Spinal cord (tissue), 10 donors: ENCODE measurements at places on chromosomes 4 and X.
A peak's percentile ranks its signal among the peaks of the same experiment; 100 is the strongest.

GRCh38 chrX:22247169-22247568 lies 25.5 kb upstream of the CBLL2 start:
- DNase-seq, result no peak

DNA sequence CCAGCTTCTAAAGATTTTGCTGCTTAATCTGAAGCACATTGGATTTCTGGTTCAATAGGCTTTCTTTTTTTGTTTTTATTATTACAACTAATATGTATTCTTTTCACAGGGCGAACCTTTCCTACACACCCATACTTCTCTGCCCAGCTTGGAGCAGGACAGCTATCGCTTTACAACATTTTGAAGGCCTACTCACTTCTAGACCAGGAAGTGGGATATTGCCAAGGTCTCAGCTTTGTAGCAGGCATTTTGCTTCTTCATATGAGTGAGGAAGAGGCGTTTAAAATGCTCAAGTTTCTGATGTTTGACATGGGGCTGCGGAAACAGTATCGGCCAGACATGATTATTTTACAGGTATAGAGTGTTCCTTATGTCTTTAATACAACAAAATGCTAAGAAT lies 155.4 kb downstream of the PTTG2 start:
- DNase-seq, result no peak

GRCh38 chrX:39676434-39676833 lies 421.3 kb downstream of the BCOR start:
- DNase-seq, result no peak

- DNase-seq, result peak; percentile 95
These were observed at the start of gene ZCCHC12 for GRCh38 chrX:118823263-118824172. Gene ZCCHC12 (plus strand): TSS chrX:118823824. CDS start chrX:118825245, 1,421 bp downstream.

- no peak for DNase-seq
These were observed 195.0 kb upstream of the CLNK start for GRCh38 chr4:10879411-10880110.

GRCh38 chr4:6742507-6742906 lies 26.5 kb downstream of the BLOC1S4 start:
- DNase-seq, result no peak

DNA sequence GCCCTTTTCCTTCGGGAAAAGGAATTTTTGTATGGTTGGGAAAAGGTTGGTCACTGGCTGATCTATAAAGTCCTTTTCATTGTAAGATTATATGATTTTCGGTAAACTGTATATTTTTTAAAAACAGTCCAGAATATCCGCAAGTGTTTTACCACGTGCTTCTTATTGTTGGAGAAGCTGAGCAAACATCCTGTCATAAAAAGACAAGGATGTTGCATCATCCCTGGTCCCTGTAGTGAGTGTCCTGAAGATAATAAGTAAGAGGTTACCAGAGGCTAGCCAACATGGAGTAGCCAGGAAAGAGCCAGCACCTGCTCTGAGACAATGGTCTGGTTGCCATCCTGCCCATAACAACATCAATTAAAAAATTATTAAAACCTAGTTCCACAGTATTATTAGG lies 5.1 kb downstream of the CXCL9 start:
- DNase-seq, result no peak

- DNase-seq, result no peak
These were observed 147.6 kb downstream of the PPP3CA start for GRCh38 chr4:101199507-101200285.

DNA sequence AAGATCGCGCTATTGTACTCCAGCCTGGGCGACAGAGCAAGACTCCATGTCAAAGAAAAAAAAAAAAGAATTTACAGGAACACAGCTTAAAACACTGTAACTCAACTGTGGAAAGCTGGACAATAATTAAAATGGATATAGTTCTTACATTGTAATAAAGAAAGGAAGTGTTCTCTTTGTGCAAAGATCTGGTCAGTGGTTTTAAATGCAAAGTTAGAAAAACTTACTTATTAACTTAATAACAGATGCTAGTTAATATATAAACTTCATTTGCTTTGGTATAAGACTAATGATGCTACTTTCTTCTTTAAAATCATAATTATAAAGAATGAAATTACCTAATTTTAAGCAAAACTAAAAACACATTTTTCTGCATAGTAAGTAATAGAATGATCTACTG lies 2024.1 kb upstream of the TENM3 start:
- no peak for DNase-seq
